ENCODE measurements at places on chromosomes 16 and 17. TPM values are rescaled to one million over a fixed set of nuclear protein-coding genes. Genes with fewer than 3 reads are reported as not detected.
A peak's percentile ranks its signal among the peaks of the same experiment; 100 is the strongest.

DNA sequence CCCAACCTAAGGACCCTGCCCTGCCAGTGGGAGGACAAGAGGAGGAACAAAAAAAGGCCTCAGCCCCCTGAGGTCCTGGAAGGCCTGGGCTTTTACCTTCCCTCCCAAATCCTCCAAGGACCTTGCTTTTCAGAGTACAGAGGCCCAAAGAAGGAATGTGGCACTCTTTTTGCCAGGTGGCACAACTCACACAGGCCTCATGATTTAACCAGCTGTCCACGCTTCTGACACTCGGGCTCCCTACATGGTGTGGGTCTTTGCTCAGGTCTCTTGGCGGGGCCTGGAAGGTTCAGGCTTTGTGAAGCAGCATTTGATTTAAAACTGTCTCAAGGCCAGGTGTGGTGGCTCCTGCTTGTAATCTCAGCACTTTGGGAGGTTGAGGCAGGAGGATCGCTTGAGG, 120.6 kb downstream of the ABCC6 start:
- no peak for DNase-seq

- DNase-seq: no peak
These were observed 3.6 kb downstream of the KAT2A start for GRCh38 chr17:42117397-42118125.

GRCh38 chr17:77090476-77090875, 50.3 kb upstream of the SEC14L1 start:
- no peak for DNase-seq

DNA sequence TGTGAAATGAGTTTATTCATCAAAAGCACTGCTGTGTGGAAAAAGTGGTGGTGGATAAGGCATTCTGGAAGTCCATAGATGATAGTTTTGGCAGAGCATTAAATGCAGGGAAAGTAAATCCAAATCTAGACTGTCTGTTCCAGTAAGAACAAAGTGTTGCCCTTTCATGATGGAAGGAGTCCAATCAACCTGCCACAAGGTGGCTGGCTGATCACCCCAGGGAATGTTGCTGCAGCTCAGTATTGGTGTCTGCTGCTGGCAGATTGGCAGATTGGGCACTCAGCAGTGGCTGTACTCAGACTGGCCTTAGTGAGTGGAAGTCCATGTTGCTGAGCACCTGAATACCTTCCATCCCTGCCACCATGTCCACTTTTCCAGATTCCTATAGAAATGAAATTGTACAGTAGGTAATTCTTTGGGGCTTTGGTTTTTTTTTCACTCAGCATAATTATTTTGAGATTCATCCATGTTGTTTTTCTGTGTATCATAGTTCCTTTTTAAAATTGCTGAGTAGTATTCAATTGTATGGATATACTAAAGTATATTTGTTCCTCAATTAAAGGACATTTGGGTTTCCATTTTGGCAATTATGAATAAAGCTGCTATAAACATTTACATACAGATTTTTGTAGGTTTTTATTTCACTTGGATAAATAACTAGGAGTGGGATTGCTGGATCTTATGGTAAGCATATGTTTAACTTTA, 14.3 kb downstream of the DYNLL2 start:
- DNase-seq: no peak

- no peak for DNase-seq
These were observed 634 bp upstream of the NATD1 start for GRCh38 chr17:21253646-21254441.

DNA sequence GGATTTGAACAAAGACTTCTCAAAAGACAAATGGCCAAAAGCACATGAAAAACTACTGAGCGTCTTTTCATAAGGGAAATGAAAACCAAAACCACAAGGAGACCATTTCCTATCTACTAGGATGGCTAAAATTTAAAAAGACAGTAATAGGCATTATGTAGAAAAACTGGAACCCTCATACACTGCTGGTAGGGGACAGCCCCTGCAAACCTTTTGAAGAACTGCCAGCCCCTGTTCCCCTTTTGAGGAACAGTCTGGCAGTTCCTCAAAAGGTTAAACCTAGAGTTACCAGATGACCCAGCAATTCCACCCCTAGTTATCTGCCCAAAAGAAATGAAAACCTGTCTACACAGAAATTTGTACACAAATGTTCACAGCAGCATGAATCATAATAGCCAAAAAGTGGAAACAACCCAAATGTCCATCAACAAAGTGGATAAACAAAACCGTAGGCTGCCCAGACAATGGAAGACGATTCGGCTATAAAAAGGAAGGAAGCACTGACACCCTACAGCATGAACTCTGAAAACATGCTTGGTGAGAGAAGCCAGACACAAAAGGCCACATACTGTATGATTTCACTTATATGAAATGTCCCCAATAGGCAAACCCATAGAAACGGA, 22.9 kb downstream of the CDIP1 start:
- no peak for DNase-seq

- DNase-seq: peak; percentile 37
These were observed 4.1 kb downstream of the CCL2 start for GRCh38 chr17:34259146-34259545.

DNA sequence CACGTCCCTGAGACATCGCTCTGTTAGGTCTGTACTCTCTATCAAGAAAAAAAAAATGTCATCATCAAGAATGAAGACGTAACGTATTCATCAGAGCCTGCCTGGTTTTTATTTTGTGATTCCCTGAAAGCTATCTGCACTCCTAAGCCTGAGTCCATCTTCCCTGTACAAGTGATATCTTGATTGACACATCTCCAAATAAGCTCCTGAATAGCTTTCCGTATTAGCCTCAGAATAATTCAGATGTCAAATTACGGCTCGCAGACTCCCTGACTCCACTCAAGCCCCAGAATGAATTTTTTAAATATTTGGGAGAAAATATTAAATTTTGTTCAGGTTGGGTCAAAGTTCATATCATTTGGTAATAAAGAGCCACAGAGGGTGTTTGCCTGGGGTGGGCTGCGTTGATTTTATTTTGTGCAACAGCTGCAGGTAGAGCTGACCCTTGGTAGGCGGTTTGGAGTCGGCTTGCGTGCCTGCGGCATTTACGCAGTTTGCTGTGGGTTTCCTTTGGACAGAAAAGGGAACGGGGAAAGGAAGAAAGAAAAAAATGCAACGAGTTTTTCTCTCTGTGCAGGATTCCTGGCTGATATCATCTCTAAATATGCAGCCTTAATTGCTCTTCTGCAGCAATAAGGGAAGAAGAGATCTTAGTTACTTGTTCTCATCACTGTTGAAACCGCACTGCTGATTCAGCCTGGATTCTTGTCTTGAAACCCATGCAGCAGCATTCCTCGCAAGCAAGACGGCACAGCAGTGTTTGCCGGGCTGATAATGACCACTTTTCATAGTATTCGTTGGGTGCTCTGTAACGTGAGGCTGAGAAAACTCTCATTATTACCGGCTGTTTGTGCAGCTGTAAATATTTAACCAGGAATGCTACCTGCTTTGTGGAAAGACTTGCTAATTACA, 114.7 kb downstream of the IRX3 start:
- no peak for DNase-seq

- DNase-seq: no peak
These were observed 26.1 kb downstream of the METTL16 start for GRCh38 chr17:2485543-2485942.

GRCh38 chr16:69012906-69013305, 92.5 kb upstream of the HAS3 start:
- no peak for DNase-seq

GRCh38 chr16:89721546-89722391, 432 bp downstream of the ZNF276 start:
- no peak for DNase-seq

DNA sequence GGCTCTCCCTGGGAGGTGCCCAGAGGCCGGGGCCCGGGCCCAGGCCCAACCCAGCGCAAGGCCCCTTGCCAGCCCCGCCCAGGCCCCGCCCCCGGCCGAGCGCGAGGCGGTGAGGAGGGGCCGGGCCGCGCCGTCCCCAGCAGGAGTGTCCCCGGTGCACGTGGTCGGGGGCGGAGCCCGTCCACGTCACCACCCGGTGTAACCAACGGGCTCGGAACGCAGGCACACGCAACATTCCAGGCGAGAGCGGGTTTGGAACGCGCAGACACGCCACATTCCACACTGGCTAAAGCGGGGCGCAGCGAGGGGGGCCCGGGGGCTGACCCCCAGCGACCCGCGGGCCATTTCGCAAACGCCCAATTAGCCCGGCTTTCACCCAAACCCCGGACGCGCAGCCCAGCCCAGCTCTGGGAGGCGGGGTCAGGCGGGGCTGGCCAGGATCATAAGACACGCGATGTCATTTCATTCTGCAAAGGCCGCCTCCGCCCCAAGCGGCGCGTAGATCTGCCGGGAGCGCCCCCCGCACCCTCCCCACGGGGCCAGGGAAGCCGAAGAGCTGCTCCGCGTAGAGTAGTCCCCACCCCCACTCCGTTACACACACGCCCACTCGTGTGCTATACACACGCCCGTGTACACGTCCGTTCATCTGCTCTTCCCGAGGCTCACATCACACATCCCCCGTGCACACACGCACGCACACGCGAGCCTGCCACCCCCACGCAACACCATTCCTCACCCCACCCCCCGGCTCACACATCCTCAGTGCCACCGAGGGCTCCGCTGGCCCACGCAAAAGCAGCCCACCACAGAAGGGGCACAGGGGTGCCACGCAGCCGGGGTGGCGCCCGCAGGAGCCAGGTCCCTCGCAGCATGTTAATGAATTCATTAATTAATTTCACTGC, 1.0 kb downstream of the MNT start:
- DNase-seq: peak; percentile 95

CEP295NL gene
- 10.2 TPM for total RNA-seq

TUFM gene
- 51.9 TPM for total RNA-seq

CACNG5 gene
- total RNA-seq: not detected

TNS4 gene
- total RNA-seq: 25.6 TPM

ABCA9 gene
- total RNA-seq: 18.9 TPM

APOBR gene
- total RNA-seq: 1.7 TPM

DUS2 gene
- total RNA-seq: 11.0 TPM

All from skin of body (tissue), 3 donors.